ENCODE measurements at places on chromosomes 5 and 9.

DNA sequence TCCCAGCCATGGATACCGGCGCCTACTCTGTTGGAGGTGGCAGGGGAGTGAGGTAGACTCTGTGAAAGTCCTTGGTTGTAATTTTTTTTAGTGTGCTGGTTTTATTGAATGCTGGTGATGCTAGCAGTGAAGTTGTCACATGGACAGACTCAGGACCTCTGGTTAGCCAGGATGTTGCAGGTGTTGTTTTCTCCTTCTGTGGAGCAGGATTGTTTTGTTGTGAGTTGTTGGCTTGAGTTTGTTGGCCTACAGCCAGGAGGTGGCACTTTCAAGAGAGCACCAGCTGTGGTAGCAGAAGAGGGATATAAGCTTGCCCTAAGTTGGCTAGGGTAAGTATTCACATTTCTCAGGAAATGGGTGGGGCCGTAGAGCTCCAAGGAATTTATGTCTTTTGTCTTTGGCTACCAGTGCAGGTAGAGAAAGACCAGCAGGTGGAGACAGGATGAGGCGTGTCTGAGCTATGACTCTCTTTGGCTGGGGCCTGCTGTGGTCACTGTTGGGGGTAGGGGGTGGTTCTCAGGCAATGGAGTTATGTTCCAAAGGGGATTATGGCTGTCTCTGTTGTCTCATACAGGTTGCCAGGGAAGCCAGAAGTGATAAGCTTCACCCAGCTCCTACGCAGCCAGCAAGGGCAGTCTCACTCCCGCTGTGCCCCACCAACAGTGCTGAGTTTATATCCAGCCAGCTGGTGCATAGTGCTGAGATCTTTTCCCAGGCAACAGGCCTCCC is 248.7 kb downstream of the TAF11L14 start:
- no peak for DNase-seq

- no peak for DNase-seq
These were observed 88.4 kb upstream of the DNAH5 start for GRCh38 chr5:14032918-14033317.

- DNase-seq, result no peak
These were observed 73.4 kb upstream of the BOD1 start for GRCh38 chr5:173689737-173690360.

GRCh38 chr5:64210866-64211265 is 45.2 kb downstream of the RNF180 start:
- no peak for DNase-seq

GRCh38 chr5:34898258-34898895 is 16.9 kb downstream of the RAD1 start:
- peak; percentile 33 for DNase-seq

DNA sequence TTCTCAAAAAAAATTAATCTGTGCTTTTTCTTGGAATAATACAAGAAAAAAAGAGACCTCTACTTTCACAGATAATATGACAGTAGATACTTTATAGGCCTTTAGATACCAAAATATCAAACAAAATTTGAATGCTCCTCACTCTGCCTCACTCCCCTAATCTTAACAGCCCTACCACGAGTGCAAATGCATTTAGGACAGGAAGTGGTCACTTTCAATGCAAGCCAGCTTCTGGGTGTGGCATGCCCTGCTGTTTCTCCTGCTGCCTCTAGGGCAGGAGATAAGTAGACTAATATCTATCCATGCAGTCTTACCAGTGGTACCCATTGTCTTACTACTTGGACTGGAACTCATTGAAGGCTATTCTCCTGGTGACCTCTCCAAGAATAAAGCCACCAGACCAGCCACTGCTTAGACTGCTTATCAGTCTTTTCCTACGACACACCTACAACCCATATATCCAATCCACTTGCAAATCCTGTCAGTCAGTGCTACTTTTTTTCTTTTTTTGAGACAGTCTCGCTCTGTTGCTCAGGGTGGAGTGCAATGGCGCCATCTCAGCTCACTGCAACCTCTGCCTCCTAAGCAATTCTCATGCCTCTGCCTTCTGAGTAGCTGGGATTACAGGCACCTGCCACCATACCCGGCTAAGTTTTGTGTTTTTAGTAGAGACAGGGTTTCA is 23.0 kb downstream of the FRRS1L start:
- DNase-seq, result no peak

- DNase-seq, result no peak
These were observed 415.3 kb downstream of the MAN2A1 start for GRCh38 chr5:110104726-110105669.

DNA sequence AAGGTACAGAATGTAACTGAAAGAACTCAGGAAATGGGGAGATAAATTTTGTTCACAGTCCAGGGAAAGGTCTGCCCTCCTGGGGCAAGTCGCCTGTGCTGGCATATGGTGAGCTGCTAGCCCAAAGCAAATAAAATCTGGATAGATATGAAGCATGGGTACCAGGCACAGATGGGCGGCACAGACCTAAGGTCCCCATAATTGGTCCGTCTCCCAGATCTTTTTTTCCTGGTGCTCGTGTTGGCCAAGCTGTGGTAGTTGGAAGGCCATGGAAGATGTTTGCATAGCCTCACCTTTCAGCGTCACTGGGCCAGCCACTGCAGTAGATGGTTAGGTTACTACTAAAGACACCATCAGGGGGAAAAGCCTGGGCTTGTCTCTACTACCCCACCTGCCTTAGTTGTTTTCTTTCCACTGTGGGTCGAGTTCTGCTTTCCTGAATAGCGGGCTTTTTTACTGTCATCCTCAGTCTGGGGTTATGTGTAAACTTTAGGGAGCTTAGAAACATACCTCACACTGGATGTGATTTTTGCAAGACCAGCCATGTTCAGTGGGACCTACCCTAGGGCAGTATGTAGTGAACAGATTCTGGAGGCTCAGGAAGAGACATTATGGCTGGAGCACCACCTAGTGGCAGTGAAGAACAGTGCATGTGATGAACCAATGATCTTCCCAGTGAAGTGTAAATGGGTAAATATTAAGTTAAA is 24.2 kb upstream of the GLRX start:
- DNase-seq, result peak; percentile 37

GRCh38 chr5:88450239-88450638 is 181.6 kb upstream of the TMEM161B start:
- no peak for DNase-seq

- DNase-seq, result no peak
These were observed 46.4 kb upstream of the DNAH5 start for GRCh38 chr5:13990896-13991295.

GRCh38 chr9:81266674-81267073 is 422.7 kb downstream of the TLE1 start:
- no peak for DNase-seq

GRCh38 chr5:139638736-139639618 is 9.2 kb upstream of the CXXC5 start:
- no peak for DNase-seq

- no peak for DNase-seq
These were observed 7.0 kb downstream of the TEX48 start for GRCh38 chr9:114674798-114675540.

DNA sequence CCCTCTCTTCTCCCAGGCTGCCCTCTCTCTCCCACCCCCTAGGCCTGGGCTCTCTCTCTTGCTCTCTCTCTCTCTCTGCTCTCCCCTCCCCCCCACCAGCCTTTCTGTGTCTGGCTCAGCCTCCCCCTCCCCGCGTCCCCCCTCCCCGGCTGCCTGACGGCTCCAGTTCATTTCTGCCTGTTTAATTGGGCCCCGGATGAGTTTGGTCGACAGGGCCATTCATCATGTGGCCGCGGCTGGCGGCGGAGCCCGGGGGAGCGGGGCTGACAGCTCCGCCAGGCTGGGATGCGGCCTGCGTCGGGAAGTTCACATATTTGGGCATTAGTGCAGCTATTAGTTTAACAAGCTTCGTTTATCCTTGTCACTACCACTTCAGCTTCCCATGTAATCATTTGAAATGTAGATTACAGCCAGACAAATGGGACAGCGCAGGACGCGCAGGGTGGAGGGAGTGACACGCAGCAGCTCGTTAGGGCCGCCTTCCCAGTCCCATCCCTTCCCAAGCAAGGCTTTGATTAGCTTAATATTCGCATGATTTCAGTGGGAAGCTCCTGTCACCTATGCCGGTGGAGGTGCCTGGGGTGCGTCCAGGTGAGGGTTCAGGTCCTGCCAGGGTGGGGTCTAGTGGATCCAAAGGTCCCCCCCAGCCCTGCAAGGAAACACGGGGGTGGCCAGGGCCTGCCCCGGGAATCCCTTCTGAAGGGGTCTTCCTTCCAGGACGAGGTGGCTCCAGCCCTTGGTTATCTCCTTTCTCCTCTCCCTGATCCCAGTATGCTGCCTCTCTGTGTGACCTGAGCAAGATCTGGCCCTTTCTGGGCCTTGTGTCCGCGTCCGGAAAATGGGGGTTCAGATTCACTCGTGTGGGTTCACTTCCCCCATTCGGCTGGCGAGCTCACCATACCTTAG is 214.8 kb downstream of the PAX5 start:
- DNase-seq, result no peak

DNA sequence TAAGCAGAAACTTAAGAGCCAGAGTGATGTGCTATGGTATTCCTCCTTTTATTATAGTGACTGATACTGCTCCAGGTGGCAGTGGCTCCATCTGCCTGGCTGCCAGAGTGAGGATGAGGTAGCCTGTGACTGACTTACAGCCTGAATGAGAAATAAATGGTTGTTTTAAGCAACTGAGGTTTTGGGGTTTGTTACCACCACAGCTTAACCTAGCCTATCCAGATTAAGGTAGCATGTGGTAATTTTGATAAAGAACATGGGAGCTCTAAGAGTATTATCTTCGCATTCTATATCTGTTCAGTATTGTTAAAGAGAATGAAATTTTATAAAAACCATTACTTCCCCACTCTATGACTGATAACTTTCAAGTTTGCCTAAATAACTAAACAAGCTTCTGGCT is 39.0 kb downstream of the GOLPH3 start:
- DNase-seq, result no peak

DNA sequence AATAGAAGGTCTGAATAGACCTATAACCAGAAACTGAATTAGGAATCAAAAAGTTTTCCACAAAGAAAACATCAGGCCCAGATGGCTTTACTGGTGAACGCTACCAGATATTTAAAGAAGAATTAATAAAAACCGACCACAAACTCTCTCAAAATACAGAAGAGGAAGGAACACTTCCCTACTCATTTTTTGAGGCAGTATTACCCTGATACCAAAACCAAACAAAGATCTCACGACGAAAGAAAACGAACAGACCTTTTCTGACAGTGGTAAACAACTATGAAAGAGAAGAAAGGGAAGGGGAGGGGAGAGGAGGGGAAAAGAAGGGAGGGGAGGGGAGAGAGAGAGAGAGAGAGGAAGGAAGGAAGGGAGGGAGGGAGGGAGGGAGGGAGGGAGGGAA is 13.5 kb downstream of the B4GALT1 start:
- DNase-seq, result no peak

DNA sequence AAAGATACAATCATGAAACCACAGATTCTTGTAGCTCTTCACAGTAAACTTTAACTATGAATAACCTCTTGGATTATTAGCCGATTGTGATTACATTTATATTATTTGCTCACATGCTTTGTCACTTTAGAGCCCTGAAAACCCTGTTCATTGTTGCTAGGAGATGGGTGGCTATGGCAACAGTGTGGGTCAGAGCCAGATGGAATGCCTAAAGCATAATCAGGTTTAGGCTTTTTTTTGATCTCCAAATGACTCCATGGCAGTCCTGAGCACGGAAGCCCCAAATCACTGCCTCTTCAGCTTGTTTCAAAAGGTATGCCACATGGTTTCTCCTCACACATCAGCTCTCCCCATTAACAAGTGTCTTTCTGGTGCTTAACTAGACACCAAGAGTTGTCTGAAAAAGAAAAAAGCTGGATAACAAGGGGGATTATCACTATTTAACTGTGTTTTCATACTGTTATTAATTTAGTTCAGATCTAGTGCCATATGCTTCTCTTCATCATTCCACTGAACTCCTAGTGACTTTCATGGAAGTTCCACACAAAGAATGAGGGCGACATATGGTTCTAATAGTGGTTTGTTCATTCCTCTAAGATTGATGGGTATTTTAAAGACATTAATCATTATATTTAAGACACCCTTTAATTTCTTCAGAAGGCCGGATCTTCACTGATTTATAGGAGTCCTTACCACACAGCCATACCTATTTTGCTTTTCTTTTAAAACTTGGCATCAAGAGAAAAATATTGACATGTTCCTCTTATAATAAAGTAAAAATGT is 88.8 kb upstream of the PAM start:
- no peak for DNase-seq

- no peak for DNase-seq
These were observed 213.2 kb downstream of the TMC1 start for GRCh38 chr9:72734631-72735030.

- DNase-seq, result no peak
These were observed 205.0 kb downstream of the DOCK8 start for GRCh38 chr9:419571-420171.

DNA sequence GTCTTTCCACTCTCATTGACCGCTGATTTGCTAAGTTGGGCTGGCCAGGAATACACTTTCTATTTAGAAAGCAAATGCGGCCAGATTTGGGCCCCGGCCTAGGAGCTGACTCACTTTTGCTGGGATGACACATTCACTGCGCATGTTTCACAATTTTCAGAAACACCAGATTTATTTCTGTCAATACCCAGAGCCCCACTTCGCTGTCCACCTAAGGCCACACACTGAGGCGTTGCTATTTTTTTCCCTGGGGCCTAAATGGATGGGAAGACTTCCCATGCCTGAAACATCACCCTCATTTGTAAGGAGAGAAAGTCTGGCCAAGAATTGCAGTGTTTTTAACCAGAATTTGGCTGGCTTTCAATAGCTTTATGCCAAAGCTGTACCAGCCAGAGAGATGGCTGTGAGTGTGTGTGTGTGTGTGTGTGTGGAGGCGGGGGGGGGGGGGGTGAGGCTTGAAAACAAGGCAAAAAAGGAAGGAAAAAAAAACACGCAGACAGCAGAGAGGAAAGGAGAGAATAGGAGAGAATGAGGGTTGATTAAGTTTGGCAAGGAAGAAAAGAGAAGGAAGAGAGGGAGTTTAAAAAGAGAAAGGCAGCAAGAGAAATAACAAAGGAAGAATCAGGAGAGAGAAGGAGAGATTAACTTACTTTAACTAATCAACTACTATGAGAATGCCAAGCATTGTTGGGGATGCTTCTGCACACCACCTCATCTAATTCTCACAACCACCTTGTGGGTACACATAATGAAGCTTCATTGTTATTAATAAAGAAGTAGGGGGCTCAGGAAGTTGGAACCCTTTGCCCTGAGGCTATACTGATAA is 261.4 kb upstream of the KLF4 start:
- no peak for DNase-seq

DNA sequence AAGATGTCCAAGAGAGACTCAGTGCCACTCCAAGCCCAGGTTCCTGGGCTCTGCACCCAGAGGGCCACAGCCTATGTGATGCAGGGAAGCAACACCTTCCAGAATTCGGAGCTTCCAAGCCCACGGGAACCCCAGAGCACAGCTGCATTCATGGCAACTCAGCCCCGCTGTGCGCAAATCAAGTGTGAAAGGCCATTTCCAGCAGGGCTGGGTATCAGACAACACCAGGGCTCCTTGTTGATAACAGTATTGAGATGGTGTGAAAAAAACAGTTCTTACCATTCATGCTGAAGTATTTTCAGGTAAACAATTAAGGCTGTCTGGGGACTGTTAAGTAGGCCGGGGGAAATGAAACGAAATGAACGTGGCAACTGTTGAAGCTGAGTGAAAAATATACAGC is 10.1 kb downstream of the ROR2 start:
- no peak for DNase-seq
